ENCODE measurements at places on chromosomes 3 and 15.

- no peak for DNase-seq
Measured at GRCh38 chr15:64286473-64286872, 69.5 kb downstream of the CSNK1G1 start.

DNA sequence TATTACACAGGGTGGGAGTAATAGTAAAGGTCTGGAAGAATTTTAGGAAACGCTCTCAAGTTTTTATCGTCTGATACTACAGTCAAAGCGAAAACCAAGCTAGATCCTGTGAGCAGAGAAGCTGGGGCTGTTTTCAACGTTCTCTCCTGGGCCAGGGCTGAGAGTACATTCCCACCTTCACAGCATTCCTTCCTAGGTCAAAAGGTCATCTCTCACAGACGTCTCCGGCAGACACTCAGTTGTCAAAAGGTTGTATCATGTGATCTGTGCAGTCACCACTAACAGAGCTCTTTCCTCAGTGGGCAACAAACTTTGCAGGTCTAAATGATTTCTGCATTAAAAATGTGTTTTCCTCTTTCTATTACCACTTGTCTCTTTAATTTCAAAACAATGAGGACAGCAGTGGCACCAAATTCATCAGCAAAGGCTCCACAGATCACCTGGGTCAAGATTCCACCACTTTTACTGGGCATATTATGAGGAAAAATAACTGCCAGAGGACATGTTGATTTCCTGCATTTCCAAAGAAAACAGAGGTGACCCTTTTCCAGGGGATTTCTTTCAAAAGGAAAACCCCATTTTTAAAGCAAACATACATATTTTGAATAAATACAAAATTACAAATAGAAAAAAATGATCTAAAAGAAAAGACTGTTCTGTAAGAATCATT lies 41.9 kb downstream of the MEIS2 start:
- DNase-seq = no peak

GRCh38 chr3:63429905-63430304 lies 151.8 kb downstream of the SYNPR start:
- DNase-seq = no peak

GRCh38 chr3:136194409-136195257 lies 1.5 kb downstream of the MSL2 start:
- peak; percentile 54 for DNase-seq

GRCh38 chr3:190562866-190563510 lies 49.1 kb downstream of the IL1RAP start:
- DNase-seq = no peak

GRCh38 chr3:9934235-9934621 lies 594 bp downstream of the CRELD1 start:
- DNase-seq = peak; percentile 35

DNA sequence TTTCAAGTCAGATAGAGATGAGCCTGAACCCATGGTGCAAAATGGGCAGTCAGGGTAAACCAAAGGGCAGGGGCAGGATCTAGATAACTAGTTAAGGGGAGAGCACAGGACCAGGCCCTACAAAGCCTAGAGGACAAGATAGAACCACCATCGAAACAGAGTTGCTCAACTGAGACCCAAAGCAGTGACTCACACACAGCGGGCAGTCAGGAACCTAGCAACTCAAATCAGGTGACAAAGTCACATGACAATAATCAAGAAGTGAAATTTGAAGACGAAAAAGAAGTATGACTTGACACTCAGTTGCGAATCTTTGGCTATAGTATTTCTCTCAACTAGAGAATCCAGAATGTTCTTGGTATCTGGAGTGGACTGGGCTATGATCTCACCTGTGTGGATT lies 136.0 kb upstream of the PTPRG start:
- no peak for DNase-seq

DNA sequence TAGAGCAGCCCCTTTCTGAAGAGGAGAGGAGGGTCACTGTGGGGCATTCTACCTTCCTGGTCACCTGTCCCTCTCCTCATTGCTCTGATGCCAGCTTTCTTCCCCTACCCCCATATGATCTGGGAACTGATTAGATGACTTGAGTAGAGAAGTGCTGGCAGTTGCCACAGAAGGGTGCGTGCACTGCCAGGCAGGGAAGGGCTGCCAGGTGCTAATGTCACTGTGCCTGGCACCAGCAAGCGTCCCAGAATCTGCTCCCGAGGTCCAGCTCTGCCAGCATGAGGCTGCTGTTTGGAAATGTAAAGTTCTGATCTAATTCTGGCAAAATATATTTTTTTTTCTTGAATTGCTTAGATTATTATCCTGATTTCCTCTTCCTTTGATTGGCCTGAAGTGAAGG lies 52.8 kb downstream of the PPM1L start:
- no peak for DNase-seq

DNA sequence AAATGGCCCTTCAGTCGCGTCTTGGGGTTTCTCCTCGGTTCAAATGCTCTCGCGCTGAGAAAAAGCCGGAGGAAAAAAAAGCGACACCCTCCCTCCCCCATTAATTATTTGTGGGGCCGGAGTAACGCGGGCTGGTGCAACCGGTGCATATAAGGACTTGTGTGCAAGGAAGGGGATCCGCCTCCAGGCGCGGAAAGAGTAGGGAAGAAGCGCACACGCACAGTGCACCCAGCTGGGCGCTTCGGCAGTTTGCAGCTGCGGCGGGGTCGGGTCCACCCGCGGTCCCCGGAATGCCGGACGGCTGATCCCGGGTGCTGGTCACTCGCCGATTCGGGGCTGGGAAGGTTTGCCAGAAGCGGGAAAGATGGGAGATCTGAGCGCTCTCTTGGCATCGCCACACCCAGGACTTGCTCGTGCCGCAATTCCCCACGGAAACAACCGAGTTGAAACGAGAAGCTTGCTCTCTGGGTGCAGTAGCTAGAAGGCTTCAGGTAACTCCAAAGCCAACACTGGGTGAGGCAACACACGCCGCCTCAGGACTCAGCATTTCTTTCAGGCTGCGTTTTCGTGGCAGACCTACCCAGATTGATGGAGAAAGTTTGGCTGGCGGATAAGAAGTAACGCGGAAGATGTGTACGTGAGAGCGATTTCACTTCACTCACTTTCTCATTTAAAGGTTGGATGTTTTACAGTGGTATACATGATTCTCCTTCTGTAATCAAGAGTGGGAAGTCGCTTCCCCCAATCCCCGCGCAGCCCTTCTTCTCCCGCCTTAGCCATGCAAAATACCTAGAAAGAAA lies 720 bp upstream of the TNIK start:
- DNase-seq = peak; percentile 55

DNA sequence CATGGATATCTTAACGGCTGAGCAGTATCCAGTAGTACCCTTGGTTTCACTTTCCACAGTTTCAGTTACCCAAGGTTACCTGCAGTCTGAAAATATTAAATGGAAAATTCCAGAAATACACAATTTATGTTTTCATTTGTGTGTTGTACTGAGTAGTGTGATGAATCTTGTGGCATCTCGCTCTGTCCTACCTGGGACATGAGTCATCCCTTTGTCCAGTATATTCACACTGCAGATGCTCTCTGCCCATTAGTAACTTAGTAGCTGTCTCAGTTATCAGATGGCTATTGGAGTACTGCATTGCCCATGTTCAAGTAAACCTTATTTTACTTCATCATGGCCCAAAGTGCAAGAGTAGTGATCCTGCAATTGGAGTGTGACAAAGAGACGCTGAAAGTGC lies 26.1 kb downstream of the GASK1A start:
- DNase-seq = no peak

- DNase-seq = no peak
Measured at GRCh38 chr15:68431037-68431791, 749 bp downstream of the ITGA11 start.

- peak; percentile 72 for DNase-seq
Measured at GRCh38 chr3:58052373-58053273, 44.4 kb downstream of the FLNB start.

DNA sequence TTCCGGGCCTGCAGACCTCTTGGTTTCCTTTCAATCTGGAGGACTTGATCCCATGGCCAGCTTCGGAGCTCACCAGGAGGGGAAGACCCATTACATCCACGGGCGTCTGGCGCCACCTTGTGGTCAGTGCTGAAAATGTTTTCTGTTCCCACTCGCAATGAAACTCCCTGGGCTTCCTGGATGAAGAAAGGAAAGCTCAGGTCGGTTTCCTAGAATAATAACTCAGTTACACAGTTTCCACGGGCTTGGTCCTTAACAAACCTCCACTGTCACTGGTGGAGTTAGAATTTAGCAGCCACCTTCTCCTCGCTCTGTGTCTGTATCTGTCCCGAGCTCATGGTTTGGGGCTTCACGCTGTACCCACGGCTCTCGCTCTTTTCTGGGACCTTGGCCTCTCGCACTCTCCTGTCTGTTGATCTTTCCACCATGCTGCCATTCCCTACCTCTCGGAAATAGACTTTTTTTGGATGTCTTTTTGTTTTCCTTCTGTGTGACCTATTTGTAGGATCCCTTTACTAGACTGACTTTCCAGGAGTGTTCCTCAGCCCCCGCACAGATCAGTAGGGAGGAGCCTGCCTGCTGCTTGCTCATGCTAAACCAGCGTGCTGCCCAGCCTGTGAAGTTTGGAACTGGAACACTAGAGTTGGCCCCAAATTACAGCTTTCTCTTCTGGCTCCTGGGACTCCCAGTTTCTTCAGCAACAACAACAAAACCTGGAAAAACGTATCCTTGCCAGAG lies 56.3 kb downstream of the IL20RB start:
- peak; percentile 89 for DNase-seq

GRCh38 chr15:62976301-62976881 lies 66.2 kb upstream of the TPM1 start:
- no peak for DNase-seq

DNA sequence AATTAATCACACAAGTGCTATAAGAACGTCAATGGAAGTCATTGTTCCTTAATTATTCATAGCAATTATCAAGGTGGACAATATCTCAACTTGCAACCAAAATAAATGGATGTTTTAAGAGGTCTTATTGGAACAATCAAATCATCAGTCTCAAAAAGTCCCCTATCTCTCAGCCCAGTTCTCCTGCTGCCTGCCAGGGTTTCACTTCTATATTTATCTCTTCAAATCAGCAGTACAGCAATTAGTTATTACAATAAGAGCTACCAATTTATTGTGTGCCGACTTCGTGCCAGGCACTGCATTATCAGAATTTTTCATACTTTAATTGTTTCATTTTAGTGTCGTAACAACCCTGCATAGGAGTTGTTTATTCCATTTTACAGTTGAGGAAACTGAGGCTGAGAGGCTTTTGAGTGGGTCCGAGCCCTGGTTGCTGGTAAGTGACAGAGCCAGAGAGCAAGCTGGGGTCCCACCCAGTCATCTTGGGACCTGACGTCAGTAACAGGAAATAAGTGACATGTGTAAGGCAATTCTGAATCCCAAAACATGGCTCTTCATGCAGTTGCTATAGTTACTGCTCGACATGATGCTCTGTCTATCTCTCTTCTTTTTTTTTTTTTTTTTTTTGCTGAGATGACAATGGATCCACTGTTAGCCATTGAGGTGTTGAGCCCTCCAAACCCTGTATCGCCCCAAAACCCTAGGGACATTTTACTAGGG lies 8.8 kb upstream of the KCTD6 start:
- DNase-seq = no peak

DNA sequence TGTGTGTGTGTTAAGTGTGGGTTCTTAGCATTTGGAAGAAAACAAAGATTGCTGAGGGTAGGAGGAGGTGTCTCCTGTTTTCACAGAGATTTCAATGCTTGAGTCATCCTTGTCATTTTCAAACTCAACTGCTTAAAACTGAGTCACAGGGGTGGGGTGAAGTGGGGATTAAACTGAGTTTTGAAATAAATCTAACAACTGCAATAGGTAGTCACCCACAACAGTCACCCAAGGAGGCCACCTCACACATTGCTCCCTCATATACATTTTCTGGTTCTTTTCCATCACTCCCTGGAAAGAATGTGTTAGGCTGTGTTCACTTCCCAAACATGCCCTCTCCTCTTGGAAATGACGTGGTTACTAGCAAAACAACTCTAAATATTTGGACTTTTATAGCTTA lies 187.7 kb upstream of the CMC1 start:
- DNase-seq = peak; percentile 57

GRCh38 chr15:79290642-79291275 lies 8.2 kb downstream of the ANKRD34C start:
- DNase-seq = no peak

DNA sequence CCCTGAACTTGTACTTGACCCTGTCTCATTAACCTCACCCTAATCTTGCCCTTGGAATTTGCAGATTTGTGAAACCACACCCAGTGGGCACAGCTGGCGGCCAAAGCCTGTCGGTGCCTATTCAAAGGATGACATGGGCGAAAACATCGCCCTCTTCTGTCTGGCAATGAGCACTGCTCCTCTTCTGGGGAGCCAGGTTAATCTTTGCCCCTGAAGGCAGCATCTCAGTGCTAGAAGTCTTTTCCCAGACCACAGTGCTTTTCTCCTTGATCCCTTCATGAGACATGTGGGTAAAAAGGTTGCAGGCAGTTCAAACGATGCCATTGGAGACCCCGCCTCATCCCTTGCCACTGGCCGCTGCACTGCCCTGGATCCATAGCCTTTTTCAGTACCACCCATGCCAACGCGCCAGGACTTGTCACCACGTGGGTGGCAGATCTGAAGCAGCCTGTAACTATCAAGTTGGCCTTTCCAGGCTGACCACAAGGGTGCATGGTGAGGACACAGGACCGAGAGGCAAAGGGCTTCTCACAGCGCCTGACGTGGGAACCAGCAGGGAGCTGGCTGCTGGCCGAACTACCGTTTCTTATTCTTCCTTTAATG lies 6.5 kb upstream of the DNASE1L3 start:
- DNase-seq = peak; percentile 73

GRCh38 chr15:42364529-42364928 lies 5.2 kb downstream of the CAPN3 start:
- no peak for DNase-seq

DNA sequence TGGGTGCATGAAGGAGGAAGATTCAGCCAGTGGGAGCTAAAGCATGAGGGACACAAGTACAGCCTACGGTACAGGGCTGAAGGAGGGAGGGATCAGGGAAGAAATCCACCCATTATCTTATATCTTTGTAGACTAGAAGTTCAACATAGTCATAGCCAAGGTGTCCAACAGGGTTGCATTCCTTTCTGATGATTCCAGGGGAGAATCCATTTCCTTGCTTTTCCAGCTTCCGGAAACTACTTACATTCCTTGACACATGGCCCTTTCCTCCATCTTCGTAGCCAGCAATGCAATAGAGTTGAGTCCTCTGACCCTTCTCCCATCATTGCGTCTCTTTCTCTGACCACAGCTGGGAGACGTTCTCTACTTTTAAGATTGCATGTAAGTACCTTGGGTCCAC lies 471.0 kb upstream of the SEMA6D start:
- no peak for DNase-seq

DNA sequence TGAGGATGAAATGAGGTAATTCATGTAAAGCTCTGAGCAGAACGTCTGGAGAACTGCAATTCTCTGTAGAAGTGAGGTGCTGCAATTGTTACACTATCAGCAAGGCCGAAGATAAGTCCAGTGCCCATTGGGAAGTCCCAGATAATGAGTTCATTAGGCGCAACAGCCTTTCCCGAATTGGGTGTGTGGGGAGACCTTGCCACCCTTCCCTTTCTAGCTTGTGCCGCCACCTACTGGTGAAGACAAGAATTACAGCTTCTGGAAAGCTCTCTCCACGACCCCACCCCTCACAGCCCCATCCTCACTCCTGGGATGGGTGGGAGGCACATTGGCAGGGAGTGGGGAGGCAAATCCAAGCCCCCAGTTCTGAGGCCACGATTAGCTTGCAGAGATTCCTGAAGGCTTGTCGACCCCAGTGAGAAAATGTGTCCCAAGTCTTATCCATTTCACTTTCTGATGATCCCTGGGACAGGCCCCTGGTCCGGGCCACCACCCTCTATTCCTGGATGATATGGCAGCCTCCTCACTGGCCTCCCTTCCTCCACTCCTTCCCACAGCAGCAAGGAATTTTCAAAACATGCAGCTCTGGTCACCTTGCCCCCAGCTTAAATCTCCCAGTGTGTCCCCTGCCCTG lies 36.4 kb downstream of the FAM3D start:
- peak; percentile 81 for DNase-seq

GRCh38 chr15:77821188-77821958 lies 188.7 kb upstream of the LINGO1 start:
- peak; percentile 65 for DNase-seq
